Osteocyte (in vitro differentiated cells): ENCODE measurements at places on chromosomes 11 and 22.

DNA sequence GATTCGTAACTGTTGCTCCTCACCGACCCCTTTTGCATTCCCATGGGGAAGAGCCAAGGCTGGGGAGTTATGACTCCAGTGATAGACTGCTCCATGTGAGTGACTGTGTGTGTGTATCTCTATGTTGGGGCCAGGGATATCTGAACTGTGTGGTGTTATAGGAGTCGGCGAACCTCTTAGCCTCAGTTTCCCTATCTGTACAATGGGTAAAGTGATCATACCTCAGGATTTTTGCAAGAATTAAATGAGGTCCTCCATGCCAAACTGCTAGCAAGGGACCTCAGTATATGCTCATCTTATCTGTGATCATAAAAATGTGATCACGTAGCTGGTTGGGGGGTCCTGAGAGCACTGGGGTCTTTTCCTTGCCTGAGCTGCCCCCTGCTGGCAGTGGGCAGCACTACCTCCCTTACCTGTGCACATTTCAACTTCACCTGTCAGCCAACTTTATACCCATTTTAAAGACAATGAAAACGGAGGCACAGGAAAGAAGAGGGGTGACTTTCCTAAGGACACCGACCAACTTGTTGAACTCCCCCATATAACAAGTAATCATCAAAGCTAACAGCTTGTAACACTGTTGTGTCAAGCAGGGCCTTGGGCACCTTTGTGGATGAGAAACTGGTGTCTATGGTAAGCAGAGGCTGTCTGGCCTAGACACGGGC, 1.4 kb upstream of the DPP3 start:
- DNase-seq, result no peak
- peaks cover 21% of the 10 kb centered on the region for H3K4me1 ChIP-seq
- no peaks in the 10 kb centered on the region for H3K27me3 ChIP-seq
- H3K27ac ChIP-seq, result peak overlapping the region; percentile 94

- H3K4me1 ChIP-seq, result peaks cover 65% of the 10 kb centered on the region
- peak overlapping the region; percentile 2 for H3K4me3 ChIP-seq
- H3K27me3 ChIP-seq, result no peaks in the 10 kb centered on the region
- H3K36me3 ChIP-seq, result peaks cover 7% of the 10 kb centered on the region
- peak overlapping the region; percentile 73 for H3K27ac ChIP-seq
- DNase-seq, result no peak
Observed at GRCh38 chr22:36021606-36022153, 6.9 kb downstream of the RBFOX2 start.

DNA sequence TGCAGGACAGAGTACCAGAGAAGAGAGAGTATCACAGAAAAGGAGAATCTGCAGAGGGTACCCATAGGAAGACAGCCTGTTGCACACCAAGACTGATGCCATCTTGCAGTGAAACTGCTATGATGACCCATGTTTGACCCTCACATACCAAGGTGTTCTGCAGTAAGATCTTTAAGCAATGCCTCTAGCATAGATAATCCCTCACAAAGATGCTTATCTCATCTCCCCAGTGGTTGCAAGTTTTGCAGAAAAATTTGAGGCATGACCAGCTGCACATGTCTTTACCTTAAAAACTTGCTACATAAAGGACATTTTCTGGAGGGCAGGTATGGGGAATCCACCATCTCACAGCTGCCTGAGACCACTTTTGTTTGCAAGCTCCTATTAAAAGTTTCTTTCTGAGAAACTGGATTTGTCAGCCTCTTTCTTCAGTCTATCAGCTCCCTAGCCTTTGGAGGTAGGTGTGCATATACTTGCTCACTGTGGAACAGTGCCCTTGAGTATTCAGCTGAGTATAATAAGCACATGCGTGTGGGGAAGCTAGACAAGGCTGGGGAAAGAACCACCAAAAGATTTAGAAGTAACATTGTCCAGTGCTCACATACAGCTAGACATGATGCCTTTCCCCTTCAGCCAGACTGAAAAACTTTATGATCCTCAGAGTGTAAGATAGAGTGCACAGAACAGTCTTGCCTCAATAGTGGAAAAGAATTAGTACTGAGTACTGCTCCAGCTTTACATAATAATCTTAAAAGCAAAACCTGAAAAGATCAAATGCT, 100.3 kb upstream of the TEAD1 start:
- no peak for DNase-seq
- no peak overlapping the region for H3K27ac ChIP-seq
- H3K4me3 ChIP-seq, result no peak overlapping the region
- H3K27me3 ChIP-seq, result peaks cover 20% of the 10 kb centered on the region
- H3K36me3 ChIP-seq, result peaks cover 3% of the 10 kb centered on the region

DNA sequence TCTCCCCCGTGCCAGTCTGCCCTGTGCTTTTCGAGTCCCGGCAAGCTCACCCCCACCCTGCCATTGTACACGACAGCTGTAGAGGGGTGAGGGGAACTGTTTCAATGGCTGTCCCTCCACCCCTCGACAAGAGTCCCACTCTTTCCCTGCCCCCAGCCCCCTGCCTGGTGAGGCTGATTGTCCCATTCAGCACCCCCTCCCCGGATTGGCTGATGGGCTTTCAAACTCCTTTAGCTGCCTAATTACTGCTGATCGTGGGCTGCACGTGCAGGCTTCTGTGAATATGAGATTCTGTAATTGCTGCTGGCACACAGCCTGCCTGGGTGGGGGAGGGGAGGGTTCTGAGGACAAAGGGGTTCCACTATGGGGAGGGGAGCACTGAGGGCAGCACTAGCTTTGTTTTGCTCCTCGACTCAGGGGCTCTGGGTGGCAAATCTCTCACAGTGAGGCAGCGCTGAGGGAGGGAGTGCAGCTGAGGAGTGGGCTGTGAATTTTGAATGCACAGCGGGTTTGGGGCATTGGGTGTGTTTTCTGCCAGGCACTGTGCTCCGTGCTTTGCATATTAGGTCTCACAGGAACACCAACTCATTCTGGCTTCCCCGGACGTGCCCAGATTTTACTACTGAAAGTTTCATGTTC, 42.6 kb upstream of the ACCSL start:
- DNase-seq, result peak; percentile 71
- no peak overlapping the region for H3K4me3 ChIP-seq
- H3K36me3 ChIP-seq, result no peaks in the 10 kb centered on the region
- no peak overlapping the region for H3K27ac ChIP-seq
- H3K4me1 ChIP-seq, result no peaks in the 10 kb centered on the region
